ENCODE measurements at places on chromosomes 12 and 14.

DNA sequence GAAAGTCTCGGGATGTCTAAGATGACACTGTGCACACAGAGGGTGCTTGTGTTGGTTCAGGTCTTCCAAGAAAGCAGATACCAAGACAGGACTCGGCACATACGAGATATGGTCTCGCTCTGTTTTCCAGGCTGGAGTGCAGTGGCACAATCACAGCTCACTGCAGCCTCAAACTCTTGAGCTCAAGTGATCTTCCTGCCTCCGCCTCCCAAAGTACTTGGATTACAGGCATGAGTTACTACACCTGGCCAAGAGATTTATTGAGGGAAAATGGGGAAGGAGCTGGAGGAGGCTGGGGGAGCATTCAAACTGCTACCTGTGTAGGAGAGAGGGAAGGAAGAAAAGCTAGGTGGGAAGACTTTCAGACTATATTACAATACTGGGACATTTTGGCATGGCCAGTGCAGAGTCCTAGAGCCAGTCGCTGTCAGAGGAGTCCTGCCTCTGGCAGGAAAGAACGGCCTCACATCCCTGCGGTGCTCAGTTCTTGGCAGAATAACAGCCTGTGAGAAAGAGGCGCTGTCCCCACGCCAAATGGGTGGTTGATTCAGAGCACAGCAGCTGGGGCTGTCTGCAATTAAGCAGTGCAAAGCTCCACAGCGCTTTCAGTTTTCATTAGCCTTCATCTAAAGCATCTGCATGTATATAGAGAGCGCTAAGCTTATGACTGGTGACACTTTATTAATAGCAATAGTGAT lies 18.3 kb downstream of the SLC17A8 start:
- peak; percentile 44 for DNase-seq

- DNase-seq: no peak
Measured at GRCh38 chr14:98868866-98869265, 403.1 kb downstream of the BCL11B start.

GRCh38 chr14:20381341-20381740 lies 32.0 kb downstream of the TEP1 start:
- DNase-seq: no peak

DNA sequence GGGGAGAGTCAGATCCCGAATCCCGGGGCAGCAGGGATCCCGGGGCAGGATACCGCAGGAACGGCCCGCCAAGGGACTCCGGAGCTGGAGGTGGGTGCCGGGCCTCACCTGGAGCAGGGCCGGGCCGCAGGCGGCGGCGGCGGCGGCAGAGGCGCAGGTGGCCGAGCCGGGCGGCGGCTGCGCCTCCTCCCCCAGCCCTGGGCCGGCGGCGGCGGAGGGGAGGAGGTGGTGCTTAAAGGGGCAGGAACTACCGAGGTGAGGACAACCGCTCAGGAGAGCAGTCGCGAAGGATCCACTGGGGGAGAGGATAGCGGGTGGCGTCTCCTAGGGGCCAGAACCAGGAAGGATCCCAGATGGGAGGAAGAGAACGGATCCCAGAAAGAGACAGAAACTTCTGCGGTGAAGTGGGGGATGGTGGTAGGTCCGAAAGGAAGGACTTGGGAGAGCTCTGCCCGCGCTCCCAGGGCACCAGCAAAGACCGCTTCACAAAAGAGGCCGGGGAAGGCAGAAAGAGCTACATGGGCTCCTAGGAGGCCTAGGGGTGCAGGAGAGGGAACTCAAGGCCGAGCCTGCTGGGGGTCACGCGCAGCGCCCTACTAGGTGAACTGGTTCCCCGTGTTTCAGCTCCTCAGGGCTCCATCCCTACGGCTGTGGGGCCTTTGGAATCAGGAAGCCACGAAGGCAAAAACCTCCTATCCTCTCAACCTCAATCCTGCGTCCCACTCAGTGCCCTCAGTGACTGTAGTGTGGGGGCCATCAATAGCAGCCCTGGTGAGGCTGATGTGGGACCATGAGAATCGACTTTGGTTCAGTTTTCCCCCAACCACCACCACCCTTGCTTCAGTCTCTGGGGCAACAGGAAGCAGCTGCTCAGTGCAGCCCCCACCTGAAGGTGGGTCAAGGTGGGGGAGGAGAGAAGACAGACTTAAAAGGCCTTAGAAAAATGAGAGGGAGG lies 5.0 kb upstream of the BAZ2A start:
- peak; percentile 78 for DNase-seq

DNA sequence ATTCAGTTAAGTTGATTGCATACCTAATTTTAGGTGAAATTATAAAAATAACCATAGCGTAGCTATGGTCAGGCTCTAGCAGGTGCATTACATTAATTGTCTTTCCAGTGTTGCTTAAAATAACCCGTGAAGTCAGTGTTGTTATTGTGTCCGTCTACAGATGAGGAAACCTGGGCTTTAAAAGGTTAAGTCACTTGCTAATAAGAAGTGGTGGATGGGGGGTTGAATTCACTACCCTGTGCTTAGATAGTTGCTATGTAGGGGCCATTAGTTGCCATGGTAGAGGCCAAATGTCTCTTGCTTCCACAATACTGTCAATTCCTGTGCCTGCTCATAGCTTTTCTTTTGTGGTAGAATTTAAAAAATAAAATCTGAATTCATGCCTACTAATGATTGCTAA lies 174.8 kb downstream of the PELI2 start:
- no peak for DNase-seq

GRCh38 chr12:98696036-98696646 lies 51.1 kb downstream of the APAF1 start:
- DNase-seq: no peak

- DNase-seq: no peak
Measured at GRCh38 chr12:83067981-83068380, 381.3 kb downstream of the TMTC2 start.

- no peak for DNase-seq
Measured at GRCh38 chr12:62319058-62319457, 58.9 kb downstream of the USP15 start.

DNA sequence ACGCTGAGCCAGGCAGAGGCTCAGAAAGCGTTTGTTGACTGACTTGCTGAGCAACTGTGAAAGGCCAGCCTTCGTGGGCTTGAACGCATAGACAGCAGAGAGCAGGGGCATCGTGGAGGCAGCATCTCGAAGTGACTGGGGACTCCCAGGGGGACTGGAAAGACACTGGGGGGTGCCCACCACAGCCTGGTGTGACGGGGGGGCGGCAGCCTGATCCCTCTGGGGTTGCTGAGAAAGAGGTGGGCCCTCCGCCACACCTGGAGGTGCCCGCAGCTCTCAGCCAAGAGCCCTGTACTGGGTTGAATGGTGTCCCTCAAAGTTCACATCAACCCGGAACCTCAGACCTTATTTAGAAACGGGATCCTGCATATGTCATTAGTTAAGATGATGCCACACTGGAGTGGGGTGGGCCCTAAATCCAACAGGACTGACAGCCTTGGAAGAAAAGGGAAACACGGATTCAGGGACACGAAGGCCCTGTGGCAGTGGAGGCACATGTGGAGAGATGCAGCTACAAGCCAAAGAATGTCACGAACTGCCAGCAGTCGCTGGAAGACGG lies 84.6 kb downstream of the RFLNA start:
- DNase-seq: no peak

DNA sequence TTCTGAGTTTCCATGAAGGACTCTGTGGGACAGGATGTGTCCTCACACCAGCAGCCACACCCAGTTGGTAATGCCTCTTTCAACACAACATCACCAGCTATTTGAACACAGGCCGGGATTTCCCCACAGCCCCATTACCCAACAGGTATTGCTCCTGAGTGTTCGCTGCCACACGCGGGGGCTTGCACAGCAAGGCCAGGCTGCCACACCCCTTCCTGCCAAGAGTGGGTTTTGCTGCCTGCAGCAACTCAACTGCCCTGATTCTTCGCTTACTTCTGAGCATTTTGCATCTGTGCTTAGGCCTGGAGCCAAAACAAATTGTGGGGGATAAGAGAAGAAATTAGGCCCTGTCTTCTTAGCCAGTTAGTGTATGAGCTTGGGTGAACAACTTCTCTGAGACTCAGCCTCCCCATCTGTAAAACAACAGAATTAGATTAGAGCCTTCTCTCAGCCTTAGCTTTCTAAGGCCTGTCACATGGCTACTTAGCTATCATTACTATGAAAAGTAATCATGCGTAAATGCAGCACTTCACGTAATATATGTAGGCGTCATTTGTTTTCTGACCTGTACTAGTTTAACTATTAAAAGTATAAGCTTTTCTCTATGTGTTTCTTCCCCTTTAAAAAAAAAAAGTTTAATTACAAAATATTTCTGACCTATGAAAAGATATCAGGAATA lies 20.0 kb downstream of the CKAP4 start:
- no peak for DNase-seq

- DNase-seq: no peak
Measured at GRCh38 chr12:95648990-95649791, 97.9 kb upstream of the USP44 start.

- no peak for DNase-seq
Measured at GRCh38 chr14:74634481-74634880, 22.4 kb upstream of the LTBP2 start.

- no peak for DNase-seq
Measured at GRCh38 chr12:88833641-88834116, 253.4 kb upstream of the KITLG start.

GRCh38 chr14:90560991-90561390 lies 164.2 kb downstream of the CALM1 start:
- DNase-seq: no peak

Data from mucosa of gallbladder (tissue), 1 donor.